Activated CD4-positive, alpha-beta T cell treated with anti-CD3 and anti-CD28 coated beads, Interleukin-2, amount 10 ng/mL, durations not matched to agents 7 days and 5 days (primary cell): ENCODE measurements at places on chromosomes 6 and 20. TPM values are rescaled to one million over a fixed set of nuclear protein-coding genes. Genes with fewer than 3 reads are reported as not detected.

GRCh38 chr20:34363465-34364222, 571 bp downstream of the ITCH start:
- DNase-seq, result no peak

GRCh38 chr6:148203970-148204369, 138.7 kb upstream of the SASH1 start:
- DNase-seq, result peak; percentile 89

DNA sequence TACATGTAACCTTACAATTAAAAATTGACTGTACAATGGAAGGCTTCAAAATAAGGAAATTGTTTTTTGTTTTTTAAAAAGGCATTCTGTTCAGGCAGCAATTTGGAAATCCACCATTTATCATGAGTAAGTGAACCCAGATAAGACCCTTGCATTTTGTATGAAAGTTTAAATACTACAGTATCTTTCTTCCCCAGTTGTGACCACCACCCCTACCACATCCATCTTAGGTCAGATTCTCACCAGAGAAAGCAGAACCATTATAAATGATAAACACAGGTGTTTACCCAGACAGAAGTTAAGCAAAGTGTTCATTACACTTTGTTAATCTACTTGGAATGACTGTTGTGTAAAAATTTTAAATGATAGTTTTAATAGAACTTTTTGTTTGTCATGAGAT, 20.2 kb downstream of the SENP6 start:
- no peak for DNase-seq

The SLC35B3 gene
- 10.2 TPM for total RNA-seq

GRCh38 chr6:53566755-53567154, 21.9 kb upstream of the GCLC start:
- no peak for DNase-seq

DNA sequence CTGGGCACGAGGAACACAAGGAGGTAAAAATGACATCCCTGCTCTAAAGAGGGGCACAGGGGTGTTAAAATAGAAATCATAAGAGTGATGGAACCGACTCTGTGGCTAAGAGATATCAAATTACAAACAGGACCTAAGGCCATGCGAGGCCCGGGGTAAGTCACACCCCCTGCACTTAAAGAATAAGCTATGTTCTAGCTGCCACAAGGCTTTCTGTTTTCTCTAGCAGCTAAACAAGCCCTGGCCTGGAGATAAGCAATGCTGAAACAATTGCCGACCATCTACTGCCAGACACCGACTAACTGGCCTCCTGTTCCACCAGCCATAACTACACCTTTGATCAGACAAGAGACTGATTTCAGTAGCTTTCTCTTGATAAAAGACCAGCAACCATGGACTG, 32.4 kb downstream of the MDGA1 start:
- DNase-seq, result no peak

DNA sequence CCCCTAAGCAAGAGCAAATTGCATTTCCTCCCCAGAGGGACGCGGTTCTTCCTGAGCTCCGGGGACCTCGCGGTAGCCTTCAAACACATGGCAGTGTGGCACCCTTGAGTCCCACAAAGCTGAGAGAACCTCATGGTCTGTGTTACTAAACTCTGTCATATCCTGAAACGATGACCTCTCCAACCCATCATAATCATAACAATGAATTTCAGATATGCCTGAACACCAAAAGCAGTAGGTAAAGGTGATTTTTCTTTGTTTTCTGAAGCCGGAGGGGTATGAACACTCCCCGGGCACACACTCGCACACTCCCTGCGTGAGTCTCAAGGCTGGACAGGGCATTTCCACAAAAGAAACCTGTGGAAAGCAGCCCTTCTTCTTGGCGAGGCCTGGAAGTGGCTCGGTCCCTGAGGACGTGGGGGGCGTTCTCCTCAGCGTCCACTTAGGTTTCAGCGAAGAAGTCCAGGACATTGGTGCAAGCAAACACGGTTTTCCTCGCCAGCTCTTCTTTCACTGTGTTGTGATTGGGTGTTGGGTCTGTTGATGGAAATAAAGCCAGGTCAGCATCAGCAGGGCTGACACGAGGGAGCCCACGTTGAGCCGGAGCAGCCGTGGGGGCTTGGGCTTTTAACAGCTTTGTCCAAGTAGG, 183.4 kb downstream of the ERMARD start:
- no peak for DNase-seq

The IMPG1 gene
- total RNA-seq, result not detected

DNA sequence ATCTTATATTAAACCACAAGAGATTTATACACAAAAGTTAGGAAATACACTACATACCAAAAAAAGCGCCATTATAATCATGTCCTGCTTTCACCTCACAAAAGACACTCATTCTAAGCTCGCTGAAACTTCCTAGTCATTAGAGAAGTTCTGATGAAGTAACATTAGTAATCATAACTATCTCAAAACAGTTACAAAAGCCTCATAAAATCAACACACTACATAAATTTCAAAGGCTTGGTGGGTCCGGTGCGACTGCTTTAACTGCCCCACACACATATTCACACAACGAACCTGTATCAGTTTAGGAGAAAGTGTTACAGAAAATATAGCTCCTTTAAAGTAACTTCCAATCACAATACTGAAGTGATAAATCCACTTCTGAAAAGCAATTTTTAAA, 1.9 kb downstream of the PHIP start:
- no peak for DNase-seq

The RBPJL gene
- not detected for total RNA-seq

DNA sequence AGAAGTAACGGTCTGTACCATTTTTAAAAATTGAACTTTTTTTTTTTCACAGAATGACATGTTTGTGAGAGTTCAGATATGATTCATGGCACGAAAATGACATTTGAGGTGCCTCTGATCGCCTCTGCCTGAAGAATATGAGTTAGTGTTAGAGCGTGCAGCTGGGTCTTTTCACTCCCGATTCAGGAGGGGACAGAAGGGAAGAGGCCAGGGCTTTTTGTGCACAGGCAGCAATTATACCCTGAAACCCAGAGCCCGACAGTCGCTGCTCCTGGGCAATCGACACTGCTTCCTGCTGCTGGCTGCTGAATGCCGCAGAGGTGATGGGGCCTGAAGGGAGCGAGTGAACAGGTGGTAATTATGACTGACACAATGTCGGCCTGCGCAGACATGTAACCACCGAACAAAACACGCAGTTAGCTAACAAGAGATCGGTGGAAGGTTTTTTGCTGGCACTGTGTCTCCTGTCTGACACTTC, 652.0 kb upstream of the NOX3 start:
- DNase-seq, result no peak

DNA sequence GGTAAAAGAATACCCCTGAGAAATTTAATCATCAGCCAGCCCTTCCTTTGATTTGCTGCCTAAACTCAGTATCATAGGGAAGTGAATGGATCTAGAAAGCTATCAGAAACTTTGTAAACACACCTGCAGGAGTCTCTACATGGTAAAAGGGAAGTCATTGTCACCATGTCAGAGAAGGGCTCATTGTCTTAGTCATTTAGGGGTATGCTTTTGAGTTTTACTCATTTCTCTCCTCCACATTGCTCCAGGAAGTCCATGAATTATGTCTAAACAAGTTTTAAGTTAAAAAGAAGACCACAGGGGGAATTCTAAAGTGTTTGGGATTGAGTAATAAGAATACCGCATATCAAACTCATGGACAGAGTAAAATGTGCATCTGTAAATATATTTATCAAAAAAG, 2.5 kb downstream of the SLC17A1 start:
- no peak for DNase-seq

The PDSS2 gene
- total RNA-seq, result 13.9 TPM

DNA sequence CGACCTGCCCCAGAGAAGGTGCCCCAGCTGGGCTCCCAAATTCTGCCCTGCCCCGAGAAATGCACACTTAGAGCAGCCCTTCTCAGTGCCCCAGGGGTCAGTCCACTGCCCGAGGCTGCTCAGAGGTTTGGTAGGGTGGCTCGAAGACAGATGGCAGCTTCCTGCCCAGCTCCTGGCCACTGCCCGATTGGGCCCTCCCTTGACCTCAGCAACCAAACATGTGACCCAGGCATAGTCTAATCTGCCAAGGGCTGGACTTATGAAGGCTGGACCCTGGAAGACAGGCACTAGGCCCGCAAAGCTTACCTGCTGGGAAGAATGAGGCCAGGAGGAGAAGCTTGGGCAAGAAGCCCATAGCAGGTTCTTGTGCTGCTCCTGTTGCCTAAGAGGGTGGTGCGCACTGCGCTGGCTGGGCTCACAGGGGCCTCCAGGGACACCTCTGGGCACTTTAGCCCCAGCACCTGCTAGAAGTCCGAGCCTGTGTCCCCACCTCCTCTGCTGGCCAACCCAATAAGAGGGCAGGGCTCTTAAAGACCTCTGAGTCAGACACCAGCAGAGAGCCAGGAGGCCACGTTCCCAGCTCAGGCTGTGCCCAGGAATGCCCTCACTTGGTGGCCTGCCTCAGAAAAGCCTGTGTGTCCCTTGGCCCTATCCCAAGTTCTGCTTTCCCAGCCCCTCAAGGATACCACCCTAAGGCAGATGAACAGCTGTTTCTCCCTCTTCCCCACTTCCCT, 5.5 kb downstream of the SIGLEC1 start:
- no peak for DNase-seq

GRCh38 chr6:79431537-79431933, 105.7 kb downstream of the LCA5 start:
- no peak for DNase-seq

DNA sequence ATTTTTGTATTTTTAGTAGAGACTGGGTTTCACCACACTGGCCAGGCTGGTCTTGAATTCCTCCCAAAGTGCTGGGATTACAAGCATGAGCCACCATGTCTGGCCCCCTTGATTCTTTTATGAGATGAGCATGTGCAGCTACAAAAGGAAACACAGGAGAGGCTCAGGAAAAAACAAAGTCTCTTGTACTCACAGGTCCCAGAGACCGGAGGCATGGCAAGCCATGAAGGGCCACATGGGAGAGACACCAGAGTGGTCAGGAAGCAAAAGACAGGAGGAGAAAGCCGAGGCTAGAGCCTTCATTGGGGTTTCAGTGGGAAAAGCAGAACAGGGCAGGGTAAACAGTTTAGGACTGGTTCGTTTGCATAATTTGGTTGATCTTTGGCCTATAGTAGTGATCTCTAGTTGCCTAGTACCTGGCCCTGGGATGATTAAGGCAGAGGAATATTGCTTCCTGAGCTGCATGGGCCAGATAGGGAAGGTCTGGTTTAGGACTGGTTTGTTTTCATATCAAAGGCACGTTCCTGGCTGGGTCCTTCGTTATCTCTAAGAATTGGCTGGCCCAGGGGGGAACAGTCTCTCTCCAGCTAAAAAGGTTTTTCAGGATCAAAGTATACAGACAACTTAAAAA, 48.2 kb upstream of the PRND start:
- DNase-seq, result no peak

The HINT3 gene
- total RNA-seq, result 7.5 TPM

DNA sequence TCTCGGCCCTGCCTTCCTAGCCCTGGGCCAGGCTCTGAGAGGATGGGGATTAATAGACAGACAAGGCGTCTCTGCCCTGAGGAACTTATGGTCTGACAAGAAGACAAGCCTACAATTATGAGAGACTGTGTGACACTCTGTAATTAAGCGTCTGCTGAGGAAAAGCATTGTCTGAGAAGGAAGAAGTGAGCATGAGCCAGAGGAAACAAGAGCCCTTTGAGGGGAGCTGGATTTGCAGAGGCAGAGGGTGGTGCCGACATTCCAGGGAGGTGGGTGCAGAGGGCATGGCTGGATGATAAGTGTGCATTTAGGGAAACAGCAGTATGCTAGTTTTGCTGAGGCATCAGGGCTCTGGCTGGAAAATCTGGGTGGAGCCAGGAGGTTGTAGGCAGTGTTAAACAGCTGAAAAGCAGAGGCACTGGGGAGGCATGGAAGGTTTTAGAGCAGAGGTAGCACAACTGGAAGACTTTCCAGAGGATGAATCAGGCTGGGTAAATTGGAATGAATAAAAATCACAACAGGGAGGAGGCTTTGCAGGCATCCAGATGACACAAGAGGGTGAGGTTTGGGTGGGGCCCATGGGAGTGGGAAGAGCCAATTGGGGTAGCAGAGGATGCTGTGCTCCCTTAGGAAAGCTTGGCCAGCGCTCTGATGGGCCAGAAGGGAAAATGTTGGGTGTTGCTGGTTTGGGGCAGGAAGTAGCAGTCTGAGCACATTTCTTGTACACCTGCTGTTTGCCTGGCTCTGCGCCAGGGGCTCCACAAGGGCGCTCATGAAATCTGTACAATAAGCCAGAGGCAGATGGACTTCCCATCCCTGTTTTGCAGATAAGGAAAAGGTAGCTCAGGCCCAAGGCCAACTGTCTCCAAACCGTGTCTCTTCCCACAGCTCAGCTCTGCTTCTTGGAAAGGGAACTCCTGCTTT, 74.0 kb upstream of the MYL9 start:
- DNase-seq, result peak; percentile 55

The SEL1L2 gene
- not detected for total RNA-seq

DNA sequence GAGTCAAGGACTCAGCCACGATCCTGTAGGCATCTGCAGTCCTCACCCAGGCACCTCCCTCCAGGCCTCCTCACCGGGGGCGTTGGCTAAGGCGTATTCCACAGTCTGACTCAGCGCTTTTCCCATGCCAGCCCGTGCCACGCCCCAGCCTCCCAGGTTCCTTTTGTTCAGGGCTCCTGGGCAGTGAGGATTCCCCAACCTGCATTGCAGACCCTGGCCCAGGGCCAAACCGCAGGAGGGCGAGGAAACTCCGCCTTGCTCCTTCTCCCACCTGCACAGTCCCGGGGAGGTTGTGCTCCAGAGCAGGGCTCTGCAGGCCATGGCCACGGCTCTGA, 202.8 kb upstream of the CST7 start:
- no peak for DNase-seq

- DNase-seq, result peak; percentile 1
Observed at GRCh38 chr6:170186006-170186935, 104.6 kb downstream of the DLL1 start.

- no peak for DNase-seq
Observed at GRCh38 chr6:163260111-163260895, 154.2 kb upstream of the QKI start.

GRCh38 chr6:40588480-40588879, 1.3 kb upstream of the LRFN2 start:
- no peak for DNase-seq

DNA sequence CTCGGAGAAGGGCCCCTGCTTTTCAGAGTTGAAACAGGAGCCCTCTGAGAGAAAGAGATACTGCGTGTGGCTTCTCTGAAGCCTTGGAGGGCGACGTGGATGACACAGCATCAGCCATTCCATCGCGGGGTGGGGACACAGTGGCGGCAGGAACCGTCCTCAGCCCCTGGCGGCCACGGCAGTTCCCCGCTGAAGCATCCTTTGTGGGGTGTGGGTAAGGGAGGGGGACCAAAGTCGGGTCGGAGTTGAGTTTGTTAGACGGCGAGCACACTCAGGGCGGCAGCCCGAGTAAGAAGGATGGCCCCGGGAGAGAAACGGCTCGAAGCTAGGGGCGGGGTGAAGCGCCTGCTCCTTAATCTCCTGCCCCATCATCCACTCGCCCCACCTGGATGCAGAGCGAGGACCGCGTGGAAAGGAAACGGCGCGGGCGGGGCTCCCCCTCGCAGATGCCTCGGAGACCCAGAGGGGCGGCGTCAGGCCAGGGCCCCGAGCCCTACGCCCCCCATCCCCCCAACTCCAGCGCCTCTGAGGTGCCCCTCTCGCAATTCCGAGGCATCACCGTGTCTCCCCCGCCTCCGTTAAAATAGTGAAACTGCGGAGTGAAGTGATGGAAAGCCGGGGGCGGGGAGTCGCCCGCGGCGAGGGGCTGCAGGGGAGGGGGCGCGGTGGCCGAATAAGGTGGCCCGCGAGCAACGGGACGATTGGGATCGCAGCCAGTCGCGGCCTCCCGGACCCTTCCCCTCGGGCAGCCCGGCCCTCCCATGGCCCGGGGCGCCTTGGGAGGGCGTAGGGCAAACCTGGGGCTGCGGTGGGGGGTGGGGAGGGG, 796 bp upstream of the RREB1 start:
- DNase-seq, result peak; percentile 58

GRCh38 chr20:41293269-41294037, 24.1 kb downstream of the ZHX3 start:
- DNase-seq, result no peak

The BPI gene
- not detected for total RNA-seq

The FAM110A gene
- total RNA-seq, result 30.2 TPM

The ZNF337 gene
- total RNA-seq, result 14.5 TPM
